Neural progenitor cell (in vitro differentiated cells): ENCODE measurements at places on chromosomes 12 and 14. TPM values are rescaled to one million over a fixed set of nuclear protein-coding genes. Genes with fewer than 3 reads are reported as not detected.

- no peaks in the 10 kb centered on the region for H3K27me3 ChIP-seq
- DNase-seq = no peak
- no peaks in the 10 kb centered on the region for H3K36me3 ChIP-seq
- H3K4me1 ChIP-seq = peaks cover 55% of the 10 kb centered on the region
Measured at GRCh38 chr14:91392623-91393303, 24.9 kb downstream of the CCDC88C start.

DNA sequence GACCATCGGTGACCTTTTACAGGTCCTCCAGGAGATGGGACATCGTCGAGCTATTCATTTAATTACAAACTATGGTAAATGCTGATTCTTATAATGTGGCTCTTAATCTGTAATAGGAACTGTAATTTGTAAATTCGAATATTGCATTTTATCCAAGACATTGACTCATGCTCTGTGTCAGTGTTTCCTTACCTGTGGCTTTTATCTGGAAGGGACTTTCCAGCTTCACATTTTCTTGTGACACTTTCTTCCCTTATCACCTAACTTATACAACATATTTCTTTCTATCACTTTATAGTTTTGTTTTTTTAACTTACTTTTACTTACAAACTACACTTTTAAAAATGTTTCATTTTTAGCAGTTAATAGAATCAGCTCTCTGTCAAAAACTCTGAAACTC, 14.8 kb downstream of the IRAK3 start:
- no peaks in the 10 kb centered on the region for H3K4me1 ChIP-seq
- H3K27ac ChIP-seq = no peak overlapping the region
- no peaks in the 10 kb centered on the region for H3K27me3 ChIP-seq
- no peak overlapping the region for H3K4me3 ChIP-seq

The INSM2 gene
- not detected in 2 replicates for total RNA-seq

DNA sequence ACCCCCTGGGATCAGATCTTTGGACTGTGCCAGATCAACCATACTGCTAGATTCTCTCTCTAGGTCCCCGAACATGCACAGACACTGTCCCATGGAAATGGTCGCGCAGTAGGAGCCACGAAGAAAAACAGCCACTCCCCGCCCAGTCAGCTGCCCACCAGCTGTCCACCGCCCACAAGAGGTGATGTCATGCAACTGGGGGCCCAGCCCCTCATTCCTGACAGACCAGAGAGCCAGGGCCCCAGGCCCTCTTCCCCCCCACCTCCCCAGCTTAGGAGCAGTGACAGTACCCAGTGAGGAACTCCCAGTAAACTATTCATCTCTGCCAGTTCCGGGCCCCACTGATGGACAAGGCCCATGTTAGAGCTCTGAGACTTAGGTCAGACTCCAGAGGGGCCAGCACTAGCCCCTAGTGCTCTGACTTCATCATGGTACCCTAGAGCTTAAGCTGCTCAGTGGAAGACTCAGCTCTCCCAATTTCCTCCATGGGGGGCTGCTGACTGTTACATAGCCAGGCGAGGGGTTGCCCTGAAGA, 3.7 kb upstream of the TAMALIN start:
- no peak overlapping the region for H3K4me3 ChIP-seq
- H3K27me3 ChIP-seq = peaks cover 40% of the 10 kb centered on the region
- H3K27ac ChIP-seq = no peak overlapping the region

The IFI27 gene
- 0.69 and 2.5 TPM in 2 replicates for total RNA-seq

The PRB2 gene
- total RNA-seq = not detected in 2 replicates

- no peak for DNase-seq
- H3K4me3 ChIP-seq = no peak overlapping the region
- H3K27ac ChIP-seq = no peak overlapping the region
- no peaks in the 10 kb centered on the region for H3K36me3 ChIP-seq
- H3K27me3 ChIP-seq = no peaks in the 10 kb centered on the region
Measured at GRCh38 chr14:94960285-94961001, 190.5 kb upstream of the GSC start.

GRCh38 chr12:124006085-124006845, 33.2 kb downstream of the ZNF664 start:
- DNase-seq = no peak
- no peaks in the 10 kb centered on the region for H3K36me3 ChIP-seq
- H3K27me3 ChIP-seq = no peaks in the 10 kb centered on the region
- H3K4me3 ChIP-seq = no peak overlapping the region
- peaks cover 29% of the 10 kb centered on the region for H3K4me1 ChIP-seq

- H3K4me1 ChIP-seq = no peaks in the 10 kb centered on the region
- DNase-seq = no peak
- H3K4me3 ChIP-seq = no peak overlapping the region
- no peaks in the 10 kb centered on the region for H3K36me3 ChIP-seq
Measured at GRCh38 chr14:90774316-90774715, 41.9 kb downstream of the TTC7B start.
